ENCODE measurements at places on chromosomes 4 and X.

- DNase-seq, result no peak
These were observed 952.9 kb downstream of the FAT4 start for GRCh38 chr4:126267689-126268088.

- no peak for DNase-seq
These were observed 4.3 kb downstream of the CLGN start for GRCh38 chr4:140423106-140423505.

DNA sequence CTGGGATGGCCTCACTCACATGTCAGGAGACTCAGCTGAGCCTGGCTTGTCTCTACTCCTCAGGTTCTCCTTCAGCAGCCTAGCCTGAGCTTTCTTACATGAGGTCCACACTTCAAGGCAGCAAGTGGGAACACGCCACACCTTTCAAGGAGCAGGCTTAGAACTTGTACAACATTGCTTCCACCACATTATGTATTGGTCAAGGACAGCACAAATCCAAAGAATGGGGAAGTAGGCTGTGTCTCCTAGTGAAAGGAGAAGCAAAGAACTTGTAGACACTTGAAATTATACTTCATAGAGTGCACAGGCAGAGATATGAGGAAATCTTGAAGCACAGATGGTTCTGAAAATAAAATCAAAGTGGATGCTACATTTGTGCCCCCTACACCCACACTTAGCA lies 120.9 kb upstream of the NOCT start:
- DNase-seq, result no peak

GRCh38 chr4:40265910-40266274 lies 69.1 kb downstream of the RHOH start:
- DNase-seq, result no peak

- no peak for DNase-seq
These were observed 581.0 kb downstream of the KCNIP4 start for GRCh38 chr4:21367567-21367966.

DNA sequence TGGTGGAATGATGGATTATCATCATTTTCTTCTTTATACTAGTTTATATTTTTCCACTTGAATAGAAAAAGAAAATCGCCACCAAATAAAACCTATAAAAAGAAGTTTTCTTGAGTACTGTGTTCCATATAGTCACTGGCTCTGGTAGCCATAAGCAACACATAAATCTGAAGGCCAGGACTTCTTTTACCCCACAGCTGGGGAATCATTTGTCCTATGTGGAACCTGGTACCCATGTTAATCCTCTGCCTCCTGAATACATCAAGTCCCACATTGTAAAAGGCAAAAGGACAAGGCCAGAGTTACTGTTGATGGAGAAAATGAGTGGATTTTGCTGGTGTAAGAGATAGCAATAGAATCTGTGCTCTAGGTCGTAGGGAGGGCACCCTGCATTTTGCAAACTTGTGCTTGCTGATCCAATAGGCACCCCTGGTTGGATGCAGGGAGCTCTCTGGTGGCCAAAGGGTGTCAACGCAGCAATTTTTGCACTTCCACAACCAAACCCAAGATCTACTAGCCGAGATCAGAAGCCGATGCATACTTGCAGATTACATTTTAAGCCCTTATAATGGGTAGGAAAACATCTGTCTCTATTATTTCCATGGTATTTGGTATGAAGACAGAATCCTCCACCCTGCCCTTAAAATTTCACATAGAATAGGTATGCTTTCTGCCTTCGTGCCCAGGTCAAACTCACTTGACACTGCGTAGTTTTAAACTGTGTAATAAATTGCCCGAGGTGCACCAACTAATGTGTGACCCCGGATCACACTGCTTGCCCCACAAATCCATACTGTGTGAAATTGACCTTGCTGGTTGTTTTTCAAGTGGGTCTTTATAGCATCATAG lies 146.2 kb upstream of the SCML1 start:
- DNase-seq, result no peak

DNA sequence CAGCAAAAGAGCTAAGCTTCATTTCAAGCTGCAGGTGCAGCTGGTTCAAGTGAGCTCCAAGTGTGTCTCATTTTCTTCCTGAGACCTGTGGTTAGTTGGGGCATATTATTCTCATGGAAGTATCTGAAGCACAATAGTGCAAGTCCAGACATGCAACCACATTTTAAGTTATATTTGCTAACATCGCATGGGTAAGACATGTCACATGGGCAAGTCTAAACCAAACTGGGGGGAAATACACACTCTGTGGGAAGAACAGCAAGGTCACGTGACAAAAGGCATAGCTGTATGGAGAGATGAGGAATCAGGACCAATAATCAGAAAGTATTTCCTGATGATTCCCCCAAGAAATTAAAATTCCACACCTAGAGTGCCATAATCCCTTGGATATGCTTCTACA lies 94.9 kb upstream of the NDP start:
- DNase-seq, result no peak

- DNase-seq, result no peak
These were observed 137.9 kb upstream of the NALF2 start for GRCh38 chrX:69366183-69366582.

GRCh38 chr4:75848891-75849290 lies 53.4 kb downstream of the PPEF2 start:
- DNase-seq, result no peak

DNA sequence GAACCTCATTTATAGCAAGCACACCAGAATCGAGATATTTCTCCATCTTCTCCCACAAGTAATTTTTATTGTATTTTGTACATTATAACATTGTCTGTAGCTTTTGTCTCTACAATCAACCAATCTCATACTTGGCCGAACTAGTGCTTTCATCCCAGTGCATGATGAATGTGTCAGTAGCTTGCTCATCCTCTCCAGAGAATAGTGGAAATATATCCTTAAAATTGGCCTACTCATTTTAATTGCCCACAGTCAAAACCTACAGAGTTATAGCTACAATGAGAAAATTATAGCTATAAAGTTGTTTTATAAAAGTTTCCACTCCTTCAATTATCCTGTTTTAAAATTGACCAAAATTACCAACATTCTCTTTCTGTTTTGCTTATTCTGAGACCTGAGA lies 103.8 kb downstream of the MAPK10 start:
- no peak for DNase-seq

DNA sequence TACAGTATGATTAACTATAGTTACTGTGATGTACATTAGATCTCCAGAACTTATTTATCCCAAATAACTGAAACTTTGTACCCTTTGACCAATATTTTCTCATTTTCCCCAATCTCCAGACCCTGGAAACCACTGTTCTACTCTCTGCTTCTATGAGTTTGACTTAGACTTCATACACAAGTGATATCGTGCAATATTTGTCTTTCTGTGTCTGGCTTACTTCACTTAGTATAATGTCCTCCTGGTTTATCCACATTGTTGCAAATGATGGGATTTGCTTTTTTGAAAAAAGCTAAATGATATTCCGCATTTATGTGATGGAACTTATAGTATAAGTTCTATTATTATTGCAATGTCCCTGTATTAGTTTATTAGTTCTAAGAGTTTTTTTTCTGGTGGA lies 81.8 kb upstream of the SOD3 start:
- DNase-seq, result no peak

DNA sequence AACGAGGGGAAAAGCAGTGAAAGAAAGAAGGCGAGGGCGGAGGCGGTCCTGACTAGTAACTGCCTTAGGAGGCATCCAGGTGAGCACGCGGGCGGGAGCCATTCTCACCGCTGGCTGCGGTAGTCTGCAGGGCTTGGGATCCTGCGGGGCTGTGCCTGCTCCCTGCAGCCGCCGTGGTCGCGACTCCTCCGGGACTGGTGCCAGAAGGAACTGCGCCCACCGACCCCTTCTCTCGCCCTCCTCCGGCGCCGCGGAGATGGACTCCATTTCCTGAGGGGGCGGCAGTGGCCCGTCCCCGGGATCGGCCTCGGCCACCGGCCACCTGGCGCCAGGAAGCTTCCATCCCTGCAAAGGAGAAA lies 543 bp downstream of the NFXL1 start:
- peak; percentile 71 for DNase-seq

DNA sequence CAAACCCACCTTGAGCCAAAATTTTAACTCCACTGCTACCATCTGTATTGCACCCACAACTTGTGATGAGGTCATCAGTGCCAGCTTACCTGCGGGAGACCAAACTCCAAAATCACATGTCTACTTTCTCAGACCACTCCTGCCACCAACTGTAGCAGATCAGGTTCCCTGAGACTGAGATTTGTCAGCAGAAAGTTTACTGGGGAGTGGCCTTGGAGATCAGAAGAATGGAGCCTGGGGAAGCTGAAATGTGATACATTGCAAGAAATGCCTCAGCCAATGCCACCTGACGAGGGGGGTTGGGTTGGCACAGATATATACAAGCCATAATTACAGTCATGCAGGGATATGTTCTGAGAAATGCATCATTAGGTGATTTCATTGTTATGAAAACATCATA lies 19.1 kb downstream of the HAUS3 start:
- no peak for DNase-seq

- DNase-seq, result no peak
These were observed 1.9 kb downstream of the USP38 start for GRCh38 chr4:143186649-143187048.

- DNase-seq, result no peak
These were observed 74.3 kb upstream of the PPP2R3B start for GRCh38 chrX:460823-461640.

- DNase-seq, result no peak
These were observed 60.9 kb downstream of the IRF2 start for GRCh38 chr4:184413261-184414046.

- peak; percentile 15 for DNase-seq
These were observed 5.4 kb upstream of the CNGA2 start for GRCh38 chrX:151729056-151729725.

GRCh38 chrX:48714573-48714972 lies 18.0 kb downstream of the SUV39H1 start:
- DNase-seq, result no peak

GRCh38 chr4:25485104-25485503 lies 108.0 kb downstream of the ANAPC4 start:
- DNase-seq, result no peak

DNA sequence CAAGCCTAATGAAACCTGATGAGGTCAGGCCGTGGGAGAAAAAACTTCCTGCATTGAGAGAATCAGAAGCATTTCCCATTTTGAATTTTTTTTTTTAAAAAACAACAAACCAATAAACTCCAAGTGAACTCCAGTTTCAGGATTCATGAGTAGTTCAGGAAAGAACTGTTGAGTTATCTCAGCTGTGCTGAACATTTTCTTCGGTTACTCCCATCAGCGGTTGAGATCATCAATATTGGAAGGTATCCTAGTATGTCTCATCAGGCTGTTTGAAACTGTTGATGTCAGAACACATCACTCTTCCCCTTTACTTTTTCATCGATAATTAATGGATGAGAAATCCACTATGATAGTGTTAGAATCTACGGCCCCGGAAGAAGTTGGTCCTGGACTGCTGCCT lies 82.4 kb upstream of the ADGRG2 start:
- no peak for DNase-seq

- no peak for DNase-seq
These were observed 262.7 kb upstream of the MAD2L1 start for GRCh38 chr4:120329386-120329785.
